ENCODE measurements at places on chromosomes 13 and 19.

- no peak for DNase-seq
Observed at GRCh38 chr19:43286096-43286495, 16.8 kb upstream of the PSG9 start.

- DNase-seq, result no peak
Observed at GRCh38 chr13:111022241-111022640, 92.9 kb upstream of the ARHGEF7 start.

DNA sequence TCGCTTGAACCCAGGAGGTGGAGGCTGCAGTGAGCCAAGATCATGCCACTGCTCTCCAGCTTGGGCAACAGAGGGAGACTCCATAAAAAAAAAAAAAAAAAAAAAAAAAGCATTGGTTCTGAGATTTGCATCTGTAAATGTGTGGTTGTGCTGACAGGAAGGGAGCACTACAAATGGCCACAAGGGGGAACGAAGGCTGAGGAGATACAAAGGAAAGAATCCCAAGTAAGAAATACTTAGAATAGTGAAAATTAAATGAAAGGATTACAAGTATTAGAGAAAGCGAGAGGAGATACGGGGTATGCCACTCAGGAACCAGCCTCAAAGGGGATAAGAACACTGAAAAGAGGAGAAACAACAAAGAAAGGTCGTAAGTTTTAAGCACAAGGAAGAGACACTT is 284.9 kb downstream of the KLF12 start:
- DNase-seq, result peak; percentile 12

GRCh38 chr13:79679334-79679733 is 198.4 kb downstream of the NDFIP2 start:
- DNase-seq, result peak; percentile 73

DNA sequence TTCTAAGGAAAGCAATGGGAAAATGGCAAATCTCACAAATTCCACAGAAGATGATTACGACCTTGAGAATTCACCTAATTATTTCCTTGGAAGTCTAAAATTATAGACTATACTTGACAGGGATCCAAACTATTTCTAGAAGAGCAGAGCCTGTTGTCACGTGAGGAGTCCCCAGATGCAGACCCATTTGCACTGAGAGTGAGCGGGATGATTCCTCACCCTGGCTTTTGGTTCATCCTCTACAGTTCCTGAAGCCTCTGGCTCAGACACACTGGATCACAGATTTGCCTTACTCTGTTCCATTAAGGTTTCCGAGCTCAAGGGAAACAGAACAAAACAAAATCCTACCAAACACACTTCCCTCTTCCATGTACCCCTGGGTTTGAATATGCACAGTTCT is 23.0 kb upstream of the CYSLTR2 start:
- DNase-seq, result no peak

DNA sequence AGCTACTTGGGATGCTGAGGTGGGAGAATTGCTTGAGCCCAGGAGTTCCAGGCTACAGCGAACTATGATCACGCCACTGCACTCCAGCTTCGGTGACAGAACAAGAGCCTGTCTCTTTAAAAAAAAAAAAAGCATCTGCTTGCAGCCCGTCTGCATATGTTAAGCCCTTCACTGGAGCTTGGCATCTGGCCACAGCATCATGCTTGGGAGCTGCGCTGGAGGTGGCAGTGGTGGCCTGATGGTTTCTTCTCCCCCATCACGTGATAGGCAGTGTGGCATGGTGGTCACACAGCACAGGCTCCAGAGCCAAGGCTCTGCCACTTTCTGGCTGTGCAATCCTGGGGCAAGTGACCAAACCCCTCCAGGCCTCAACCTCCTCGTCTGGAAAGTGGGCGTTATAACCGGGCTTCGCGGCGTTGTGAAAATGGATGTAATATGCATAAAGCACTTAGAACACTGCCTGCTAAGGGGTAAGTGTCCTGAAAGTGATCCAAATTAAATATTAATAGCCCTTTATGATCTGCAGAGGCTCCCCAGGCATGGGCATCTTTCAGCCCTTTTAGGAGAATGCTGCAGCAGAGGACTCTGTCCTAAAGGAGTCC is 24.4 kb downstream of the MARK4 start:
- no peak for DNase-seq

- DNase-seq, result no peak
Observed at GRCh38 chr13:89269737-89270136, 1598.6 kb downstream of the SLITRK5 start.

- DNase-seq, result peak; percentile 47
Observed at GRCh38 chr19:35267353-35267817, 1.4 kb upstream of the USF2 start.

DNA sequence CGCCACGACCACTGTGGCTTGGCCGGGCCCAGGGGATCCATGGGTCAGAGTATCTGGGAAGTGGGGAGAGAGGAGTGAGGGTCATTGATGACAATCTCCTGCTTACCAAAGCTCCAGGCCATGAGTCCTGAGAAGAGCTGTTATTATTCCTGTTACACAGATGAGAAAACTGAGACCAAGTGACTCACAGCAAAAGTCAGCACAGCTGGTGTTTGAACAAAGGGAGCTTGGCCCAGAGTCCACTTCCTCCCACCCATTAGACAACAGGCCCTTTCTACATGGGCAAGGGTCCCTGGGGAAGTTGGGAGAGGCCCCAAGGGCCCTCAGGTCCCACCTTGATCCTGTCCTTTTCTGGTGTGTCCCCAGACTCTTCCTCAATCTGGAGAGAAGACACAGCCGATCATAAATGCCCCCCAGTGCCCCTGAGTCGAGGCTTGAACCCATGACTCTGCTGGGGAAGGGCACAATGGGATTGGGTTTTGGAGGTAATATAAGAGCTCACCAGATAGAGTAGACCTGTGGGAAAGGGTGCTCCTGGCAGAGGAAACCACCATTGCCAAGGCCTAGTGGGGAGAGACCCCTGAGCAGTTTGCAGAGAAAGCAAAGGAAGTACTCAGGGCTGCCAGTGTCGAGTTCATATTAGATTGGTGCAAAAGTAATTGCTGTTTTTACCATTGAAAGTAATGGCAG is 6.8 kb downstream of the FUT6 start:
- no peak for DNase-seq

DNA sequence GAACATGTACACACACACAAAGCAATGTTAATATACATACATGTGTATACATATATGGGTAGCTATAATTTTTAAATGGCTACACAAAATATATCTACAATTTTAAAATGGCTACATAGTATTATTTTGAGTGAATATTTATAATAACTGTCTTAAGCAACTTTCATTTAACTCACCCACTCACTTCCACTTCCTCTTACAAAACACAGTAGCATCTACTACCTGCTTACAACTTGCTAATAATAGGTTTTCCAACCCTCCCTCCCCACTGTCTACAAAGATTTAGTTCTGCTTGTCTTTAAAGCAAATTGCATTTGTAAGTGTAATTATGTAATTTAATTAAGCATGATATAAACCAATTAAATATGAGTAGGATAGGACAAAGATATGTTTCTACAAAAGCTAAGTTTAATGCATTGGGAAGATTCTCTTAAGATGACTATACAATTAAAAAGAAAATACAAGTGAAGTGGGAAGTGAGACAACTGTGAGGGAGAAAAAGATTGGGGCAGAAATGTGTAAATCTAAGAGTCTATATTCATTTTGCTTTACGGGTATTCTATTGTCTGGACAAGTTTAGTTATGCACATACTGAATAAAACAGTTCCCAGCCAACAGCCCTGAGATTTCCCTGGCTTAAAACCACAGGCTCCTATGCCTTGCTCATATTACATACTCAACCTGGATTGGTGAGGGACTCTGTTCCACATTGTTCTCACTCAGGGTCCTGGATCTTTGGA is 583.1 kb downstream of the EFNB2 start:
- no peak for DNase-seq

DNA sequence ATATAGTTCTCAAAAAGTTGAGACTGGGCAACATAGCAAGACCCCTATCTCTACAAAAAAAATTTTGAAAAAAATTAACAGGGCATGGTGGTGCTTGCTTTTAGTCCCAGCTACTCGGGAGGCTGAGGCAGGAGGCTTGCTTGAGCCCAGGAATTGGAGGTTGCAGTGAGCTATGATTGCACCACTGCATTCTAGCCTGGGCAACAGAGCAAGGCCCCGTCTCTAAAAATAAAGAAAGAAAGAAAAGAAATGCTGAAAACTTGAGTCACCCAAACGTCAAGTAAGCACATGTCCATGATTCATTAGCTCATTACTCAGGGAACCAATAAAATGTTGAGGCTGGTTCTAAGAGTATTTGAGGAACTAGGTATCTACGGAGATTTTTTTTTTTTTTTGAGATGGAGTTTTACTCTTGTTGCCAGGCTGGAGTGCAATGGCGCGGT is 33.9 kb upstream of the SEMA6B start:
- peak; percentile 70 for DNase-seq

- DNase-seq, result no peak
Observed at GRCh38 chr13:62207388-62207787, 791.7 kb upstream of the PCDH20 start.

- peak; percentile 16 for DNase-seq
Observed at GRCh38 chr19:13401388-13401787, 104.9 kb downstream of the CACNA1A start.

- DNase-seq, result no peak
Observed at GRCh38 chr13:33261387-33262061, 24.0 kb downstream of the STARD13 start.

GRCh38 chr19:19305696-19306095 is 14.6 kb downstream of the SUGP1 start:
- no peak for DNase-seq

DNA sequence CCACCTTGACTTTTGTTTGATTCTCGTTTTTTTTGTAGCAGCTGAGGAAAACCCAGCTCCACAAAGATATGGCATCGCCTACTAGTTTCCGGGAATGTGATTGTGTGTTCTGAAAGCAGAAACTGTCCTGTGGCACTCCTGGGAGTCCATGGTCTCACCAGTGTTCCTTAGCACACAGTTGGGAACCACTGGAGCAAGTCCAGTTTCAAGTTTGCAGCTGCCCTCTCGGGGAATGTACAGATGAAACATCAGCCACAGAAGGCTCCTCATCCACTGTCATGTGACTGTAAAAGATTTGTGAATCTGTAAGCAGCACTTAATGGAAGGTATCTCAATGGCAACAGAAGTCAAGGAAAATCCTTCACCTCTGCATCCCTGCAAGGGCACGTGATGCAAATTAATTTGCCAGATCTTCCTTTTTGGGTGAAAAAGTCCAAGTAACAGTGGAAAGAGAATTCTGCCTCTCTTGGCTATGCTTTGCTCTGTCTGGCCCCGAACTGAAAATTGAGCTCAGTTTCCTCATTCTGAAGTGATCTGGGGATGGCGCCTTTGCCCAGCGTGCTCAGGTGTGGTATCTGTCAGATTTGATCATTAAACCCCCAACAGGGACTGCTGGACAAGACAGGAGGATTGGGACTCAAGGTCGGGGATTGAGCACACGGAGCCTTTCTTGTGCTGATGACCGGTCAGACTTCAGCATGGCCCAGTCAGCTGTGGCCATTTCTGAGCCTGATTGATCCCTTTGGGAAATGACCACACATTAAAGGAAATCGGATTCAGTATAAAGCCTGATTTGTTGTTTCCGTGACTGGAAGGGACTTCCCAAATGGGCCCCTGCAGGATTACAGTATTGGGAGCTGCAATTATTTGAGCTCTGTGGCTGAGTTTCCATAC is 58.8 kb downstream of the ING1 start:
- DNase-seq, result no peak

DNA sequence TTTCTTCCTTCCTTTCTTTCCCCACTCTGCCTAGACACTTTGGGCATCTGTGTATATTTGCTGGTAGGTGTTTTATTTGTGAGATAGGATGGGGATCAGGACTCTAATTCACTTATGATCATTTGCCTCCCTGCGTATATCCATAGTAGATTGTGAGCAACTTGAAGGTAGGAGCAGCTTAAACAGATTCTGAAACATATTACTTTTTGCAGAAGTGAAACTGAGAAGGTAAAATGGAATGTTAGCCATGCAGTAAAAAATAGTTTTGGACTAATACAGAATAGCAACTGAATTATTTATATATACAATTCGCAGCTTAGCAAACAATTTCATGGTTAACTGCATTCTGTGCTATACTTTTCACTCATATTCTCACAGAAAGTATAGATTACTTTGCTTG is 38.7 kb downstream of the RNF6 start:
- no peak for DNase-seq

- no peak for DNase-seq
Observed at GRCh38 chr19:37977391-37977790, 70.4 kb downstream of the SIPA1L3 start.

DNA sequence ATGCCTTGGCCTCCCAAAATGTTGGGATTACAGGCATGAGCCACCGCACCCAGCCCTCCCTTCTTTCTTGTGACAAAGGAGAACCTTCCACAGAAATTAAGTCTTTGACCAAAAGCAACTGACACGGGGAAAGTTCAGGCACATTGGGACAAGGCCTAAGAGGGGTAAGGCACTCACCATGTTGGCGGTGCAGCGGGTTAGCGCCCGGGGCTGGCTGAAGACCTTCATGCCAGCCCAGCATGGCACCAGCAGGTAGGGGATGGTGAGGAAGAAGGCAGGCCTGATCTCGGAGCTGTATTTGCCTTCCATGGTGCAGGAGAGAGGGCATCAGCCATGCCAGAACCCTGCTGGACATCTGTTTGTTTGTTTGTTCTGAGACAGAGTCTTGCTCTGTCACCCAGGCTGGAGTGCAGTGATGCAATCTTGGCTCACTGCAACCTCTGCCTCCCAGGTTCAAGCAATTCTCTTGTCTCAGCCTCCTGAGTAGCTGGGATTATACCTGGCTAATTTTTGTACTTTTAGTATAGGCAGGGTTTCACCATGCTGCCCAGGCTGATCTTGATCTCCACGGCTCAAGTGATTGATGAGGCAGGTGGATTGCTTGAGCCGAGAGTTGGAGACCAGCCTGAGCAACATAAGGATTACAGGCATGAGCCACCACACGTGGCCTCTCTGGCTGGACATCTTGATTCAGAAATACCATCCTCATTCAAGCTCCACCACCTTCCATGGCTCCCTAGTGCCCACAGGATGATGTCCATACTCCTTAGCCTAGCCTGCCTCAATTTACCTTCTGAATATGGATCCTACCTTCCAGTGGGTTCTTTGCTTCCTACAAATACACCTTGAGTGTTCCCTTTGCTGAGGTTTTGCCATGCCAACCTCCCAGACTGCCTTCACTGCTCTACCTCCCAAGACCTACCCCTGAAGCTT is 4.4 kb downstream of the TM6SF2 start:
- no peak for DNase-seq

DNA sequence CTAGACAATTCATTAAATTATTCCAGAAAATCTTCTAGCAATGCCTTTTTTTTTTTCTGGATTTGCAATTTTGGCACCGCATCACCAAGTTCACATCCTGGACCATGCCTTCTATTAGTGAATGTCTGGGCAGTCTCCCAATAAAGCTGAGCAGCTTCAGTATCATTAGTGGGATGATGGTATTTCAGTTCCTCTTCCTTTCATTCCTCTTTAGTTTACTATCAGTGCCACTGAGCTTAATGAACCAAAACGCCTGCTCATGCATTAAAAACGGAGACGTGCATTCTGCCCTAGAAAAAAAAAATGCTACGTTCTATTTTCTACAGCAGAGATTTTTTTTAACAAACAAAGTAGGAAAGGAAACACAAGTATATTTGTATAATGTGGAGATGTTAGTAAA is 343.0 kb downstream of the PCDH9 start:
- no peak for DNase-seq
